ENCODE measurements at places on chromosomes 12 and 14.

DNA sequence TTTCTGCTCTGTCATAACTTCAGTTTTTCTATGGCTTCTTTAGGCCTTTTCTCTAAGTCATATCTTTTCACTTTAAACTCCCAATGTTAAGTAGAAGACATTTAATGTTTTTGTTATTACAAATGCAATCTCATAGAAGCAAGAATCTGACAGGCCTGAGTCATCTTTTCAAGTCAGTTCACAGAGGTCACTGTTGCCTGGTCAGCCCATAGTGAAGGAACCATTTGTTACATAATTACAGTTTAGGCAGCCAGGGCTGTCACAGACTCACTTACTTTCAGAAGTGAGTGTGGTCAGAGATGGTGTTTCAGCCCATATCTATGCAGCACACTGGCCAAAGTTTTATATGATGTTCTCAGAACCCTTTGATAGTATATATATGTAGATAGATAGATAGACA lies 46.5 kb downstream of the CCER1 start:
- DNase-seq = no peak

GRCh38 chr14:37594971-37595808 lies at the start of the genes FOXA1 and TTC6:
FOXA1 (minus strand) TSS chr14:37595249; CDS start chr14:37594972, 277 bp downstream.
TTC6 (plus strand) TSS chr14:37595629; CDS start chr14:37622065, 26,436 bp downstream.
- DNase-seq = peak; percentile 77

- no peak for DNase-seq
These were observed 14.6 kb downstream of the BEST3 start for GRCh38 chr12:69684466-69684865.

GRCh38 chr12:93125126-93125525 lies 196.0 kb upstream of the EEA1 start:
- DNase-seq = no peak

DNA sequence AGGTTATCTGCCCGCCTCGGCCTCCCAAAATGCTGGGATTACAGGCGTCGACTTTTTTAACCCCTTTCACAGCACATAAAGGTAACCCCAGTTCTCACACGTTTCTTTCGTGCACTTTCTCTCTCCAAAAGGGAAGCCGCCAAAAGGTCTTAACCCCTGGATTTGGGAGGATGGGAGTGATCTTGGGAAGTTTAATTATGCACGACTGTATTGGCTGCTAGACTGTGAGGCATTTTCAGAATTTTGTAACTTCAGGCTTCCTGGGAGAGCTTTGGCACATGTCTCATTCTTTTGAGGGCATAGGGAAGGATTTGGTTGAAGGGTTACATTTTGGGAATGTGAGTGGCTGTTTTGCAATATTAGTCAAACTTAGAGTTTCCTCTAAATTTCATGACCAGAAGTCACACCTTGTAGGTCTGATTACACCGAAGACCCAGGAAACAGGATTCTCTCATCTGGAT lies 1.4 kb upstream of the SMARCC2 start:
- DNase-seq = no peak

DNA sequence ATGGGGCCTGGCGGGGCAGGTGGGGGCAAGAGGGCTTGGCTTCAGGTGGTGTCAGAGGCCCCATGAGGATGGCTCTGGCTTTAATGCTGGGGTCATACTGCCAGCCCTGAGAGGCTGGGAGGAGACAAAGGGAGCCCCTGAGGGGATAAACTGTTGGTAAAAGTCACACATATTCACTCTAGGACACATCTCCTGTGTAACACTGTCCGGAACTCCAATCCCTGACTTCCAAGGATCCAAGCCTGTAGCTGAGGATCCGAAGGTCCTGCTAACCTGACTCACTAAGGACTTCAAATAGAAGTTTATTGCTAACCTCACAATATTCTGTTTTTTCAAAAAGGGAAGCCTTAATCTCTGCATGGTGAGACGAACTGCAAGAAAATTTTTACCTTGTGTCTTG lies 39.2 kb upstream of the GPR68 start:
- DNase-seq = no peak

DNA sequence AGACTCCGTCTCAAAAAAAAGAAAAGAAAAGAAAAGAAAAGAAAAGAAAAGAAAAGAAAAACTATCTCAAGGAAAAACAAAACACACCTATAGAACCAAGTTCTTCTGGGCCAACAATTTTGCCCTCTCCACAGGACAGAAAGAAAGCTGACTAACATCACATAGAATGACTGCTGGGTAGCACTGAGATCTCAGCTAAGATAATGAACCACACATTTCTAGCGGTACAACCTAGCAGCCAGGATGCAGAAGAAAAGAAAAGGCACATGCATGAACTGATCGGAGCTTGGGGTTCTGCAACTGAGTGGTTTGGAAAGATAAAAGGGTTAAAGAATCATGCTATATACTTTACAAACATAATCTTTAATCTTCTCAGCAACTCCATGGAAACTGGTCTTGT lies 19.5 kb downstream of the TMED10 start:
- DNase-seq = no peak

DNA sequence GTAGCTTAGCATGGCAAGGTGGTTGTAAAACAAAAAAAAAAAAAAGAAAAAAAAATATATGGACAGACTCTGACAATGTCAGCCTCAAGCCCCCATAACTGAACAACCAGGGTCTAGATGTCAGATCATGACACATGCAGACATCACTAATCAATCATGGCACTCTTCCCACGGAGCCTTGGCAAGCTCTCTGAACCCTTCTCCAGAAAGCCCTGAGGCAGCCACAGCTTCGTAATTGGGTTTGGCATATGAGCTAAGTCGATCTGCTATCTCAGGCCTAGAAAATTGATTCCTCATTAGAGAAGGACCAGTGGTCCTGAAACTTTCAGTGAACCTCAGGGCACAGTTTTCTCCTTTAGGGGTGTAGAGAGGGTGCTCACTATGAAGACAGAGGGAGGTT lies 112.2 kb downstream of the GPR135 start:
- DNase-seq = no peak

DNA sequence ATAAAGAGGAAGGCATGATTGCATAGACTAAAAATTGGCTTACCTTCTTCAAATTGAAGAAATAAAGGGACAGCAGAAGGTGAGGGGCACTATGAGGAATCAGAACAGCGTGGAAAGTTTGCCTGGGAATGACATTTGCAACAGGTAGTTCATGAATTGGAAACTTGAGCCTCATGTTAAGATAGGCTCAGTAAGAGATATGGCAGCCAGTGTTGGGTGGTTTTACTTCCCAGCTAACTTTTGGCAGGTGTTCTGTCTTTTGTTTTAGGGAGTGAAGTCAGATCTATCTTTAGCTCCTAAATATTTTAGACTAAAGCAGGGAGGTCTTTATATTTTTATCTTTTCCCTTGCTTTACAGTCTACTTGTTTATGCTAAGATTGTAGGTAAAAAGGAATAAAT lies 122.4 kb downstream of the ANO6 start:
- DNase-seq = no peak

- peak; percentile 56 for DNase-seq
These were observed 45.7 kb upstream of the OTX2 start for GRCh38 chr14:56855891-56856461.

DNA sequence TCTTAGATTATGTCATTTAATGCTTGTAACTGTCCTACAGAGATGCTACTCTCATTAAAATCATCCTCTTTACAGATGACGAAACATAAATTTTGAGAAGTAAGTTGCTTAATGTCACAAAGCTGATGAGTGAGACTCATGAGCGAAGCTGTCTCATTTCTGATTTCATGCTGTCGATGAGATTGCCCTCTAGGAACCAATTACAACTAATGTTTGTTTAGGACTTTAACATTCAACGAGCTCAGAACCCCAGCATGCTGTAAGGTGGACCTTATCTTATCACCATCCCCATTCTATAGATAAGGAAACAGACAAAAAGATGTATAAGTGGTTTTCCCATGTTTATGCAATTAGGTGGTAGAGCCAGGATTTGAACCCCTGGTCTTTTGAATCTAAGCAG lies 23.1 kb downstream of the BHLHE41 start:
- no peak for DNase-seq

GRCh38 chr14:51239813-51240803 lies at the start of gene TMX1:
TMX1 (plus strand) TSS chr14:51240247; CDS start chr14:51240293, 46 bp downstream.
- peak; percentile 99 for DNase-seq

DNA sequence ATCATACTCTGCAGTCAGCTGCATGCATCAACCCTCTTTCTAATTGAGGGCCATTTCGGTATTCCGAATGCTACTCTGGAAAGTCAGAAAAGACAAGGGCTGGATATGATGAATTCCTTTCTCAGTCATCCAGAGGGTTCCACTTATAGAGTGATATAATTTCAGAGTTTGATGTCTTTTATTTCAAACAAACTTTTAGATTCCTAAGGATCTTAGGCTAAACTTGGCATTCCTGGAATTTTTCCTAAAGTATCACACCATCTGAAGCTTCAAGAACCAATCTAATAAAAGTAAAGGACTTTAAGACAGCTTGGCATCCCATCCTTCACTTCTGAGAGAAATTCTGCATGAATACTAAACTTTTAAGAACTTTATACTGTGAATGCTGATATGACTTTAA lies 69.3 kb upstream of the KCNJ8 start:
- no peak for DNase-seq

- DNase-seq = no peak
These were observed 30.5 kb downstream of the DPF3 start for GRCh38 chr14:72863216-72864006.

DNA sequence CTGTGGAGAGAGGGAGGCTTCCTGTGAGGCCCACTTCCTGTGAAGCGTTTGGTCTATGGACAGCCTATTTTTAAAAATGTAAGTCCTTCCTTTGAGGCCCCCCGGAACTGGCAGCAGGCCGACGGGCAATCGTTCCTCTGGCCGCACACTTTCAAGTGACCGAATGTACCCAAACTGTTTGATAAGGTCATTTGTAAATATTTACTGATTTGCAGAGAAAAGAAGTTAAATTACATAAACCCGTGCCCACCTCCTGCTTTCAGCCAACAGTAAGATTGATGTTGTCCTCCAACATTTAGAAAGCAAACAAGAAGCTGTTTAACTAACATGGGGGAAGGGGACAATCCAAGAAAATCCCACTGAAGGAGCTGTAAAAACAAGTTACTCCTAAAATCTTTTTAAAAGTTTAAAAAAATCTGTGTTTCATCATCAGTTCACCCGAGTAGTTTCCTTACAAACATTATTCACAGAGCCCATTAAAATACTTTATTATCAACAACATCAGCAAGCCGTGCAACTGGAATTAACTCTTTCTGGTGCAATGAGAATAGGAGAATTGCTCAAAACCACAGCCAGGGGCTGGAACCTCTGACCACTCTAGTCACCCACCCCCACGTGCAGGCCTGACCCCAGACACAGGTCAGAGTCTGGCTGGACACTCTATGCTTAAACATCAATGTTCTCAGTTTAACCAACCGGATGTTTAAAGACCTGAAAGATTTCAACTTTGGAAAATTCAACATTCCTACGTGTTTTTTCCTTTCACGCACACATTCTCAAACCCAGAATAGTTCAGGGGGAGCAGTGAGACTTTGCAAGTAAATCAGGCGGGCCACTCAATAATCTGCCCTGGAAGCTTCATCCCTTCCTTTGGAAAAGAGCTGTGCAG lies 65.3 kb downstream of the FOXN3 start:
- DNase-seq = no peak

GRCh38 chr14:41570415-41571155 lies 36.1 kb upstream of the LRFN5 start:
- DNase-seq = peak; percentile 76

GRCh38 chr14:40280652-40281051 lies 848.4 kb upstream of the FBXO33 start:
- DNase-seq = no peak

GRCh38 chr12:87074781-87075180 lies 818.6 kb upstream of the MGAT4C start:
- no peak for DNase-seq

DNA sequence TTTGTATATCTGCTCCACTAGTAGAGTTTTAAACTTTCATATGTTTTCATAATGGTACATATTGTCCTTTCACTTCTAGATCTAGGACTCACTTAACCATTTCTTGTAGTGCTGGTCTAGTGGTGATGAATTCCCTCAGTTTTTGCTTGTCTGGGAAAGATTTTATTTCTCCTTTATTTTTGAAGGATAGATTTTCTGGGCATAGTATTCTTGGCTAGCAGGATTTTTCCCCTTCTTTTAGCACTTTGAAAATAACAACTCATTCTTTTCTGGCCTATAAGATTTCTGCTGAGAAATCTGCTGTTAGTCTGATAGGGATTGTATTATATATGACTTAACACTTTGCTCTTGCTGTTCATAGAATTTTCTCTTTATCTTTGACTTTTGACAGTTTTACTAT lies 69.3 kb downstream of the CAND1 start:
- DNase-seq = no peak

DNA sequence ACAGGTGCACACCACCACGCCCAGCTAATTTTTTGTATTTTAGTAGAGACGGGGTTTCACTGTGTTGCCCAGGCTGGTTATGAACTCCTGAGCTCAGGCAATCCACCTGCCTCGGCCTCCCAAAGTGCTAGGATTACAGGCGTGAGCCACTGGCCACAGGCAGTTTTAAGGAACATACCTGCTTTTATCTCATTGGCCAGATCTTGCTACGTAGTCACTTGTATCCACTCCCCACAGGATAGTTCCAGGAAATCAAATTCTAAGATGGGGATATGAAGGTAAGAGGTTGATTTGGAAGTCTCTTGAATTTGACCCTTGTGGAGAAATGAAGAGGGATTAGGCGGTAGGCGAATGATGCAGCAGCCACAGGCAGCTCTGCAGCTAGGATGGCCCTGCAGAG lies 8.8 kb upstream of the PLEKHG6 start:
- no peak for DNase-seq

GRCh38 chr12:66629138-66629870 lies 49.6 kb downstream of the GRIP1 start:
- DNase-seq = no peak

DNA sequence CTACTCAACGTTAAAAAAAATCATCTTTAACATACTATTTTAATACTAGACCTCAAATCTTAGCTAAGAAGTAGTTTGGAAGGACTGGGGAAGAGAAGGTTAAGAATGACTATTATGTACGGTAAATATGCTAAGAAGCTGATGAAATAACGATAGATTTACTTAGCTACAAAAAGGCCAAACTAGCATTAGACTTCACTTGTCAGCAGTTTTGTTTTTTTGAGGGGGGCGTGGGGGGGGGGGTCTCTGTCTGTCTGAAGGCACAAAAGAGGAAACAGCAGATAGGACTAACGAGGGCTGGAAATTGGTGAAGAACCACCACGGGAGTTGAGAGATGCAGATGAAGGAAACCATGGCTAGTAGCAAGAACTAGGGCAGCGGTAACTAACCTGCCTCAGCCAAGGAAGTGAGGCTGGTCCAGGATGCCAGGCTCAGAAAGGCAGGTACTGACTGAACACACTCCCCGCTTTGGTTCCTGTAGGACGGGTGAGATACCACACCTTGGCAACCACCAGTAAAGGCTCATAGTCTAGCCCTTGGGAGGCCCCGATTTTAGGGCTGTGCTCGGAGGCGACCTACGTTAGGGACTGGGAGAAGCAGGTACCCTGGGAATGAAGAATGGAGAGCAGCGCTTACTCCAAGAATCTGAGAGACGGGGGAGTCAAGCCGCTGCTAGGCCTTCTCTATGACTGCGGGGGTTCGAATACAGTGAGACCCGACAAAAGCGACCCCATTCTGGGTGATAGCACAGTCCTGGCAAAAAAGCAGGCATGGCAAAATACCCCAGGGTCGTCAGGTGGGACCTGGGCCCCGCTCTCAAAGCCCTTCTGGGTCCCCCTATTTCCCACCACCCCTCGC lies 675 bp downstream of the NEDD8 start:
- no peak for DNase-seq
